ENCODE measurements at places on chromosomes 13 and 19.

DNA sequence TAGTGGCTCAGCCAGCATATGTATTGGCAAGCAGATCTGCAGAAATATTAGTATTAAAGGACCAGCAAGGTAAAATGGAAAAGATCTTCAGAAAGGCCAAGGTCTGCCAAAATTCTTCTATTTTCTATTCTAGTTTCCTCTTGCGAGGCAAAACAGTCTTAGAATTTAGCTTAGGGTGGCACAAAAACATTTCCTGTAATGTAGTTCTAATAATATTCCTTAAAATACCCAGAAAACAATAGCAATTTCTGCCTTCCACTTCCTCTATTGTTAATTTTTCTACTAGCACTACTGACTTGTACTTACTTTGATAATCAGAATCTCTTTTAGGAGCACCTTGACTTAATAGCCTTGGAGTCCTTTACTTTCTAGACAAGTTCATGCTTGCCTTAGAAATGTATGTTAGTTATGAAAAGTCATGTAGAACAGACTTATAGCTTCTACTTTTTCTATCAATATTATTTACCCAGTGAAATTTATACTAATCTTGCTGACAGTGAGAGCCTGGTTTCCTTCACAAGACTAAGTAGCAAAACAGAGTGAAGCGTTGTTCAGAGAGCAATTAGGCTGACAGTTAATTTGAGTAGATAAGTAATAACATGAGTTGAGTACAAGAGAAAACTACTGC, 23.9 kb upstream of the LPAR6 start:
- no peak for DNase-seq

DNA sequence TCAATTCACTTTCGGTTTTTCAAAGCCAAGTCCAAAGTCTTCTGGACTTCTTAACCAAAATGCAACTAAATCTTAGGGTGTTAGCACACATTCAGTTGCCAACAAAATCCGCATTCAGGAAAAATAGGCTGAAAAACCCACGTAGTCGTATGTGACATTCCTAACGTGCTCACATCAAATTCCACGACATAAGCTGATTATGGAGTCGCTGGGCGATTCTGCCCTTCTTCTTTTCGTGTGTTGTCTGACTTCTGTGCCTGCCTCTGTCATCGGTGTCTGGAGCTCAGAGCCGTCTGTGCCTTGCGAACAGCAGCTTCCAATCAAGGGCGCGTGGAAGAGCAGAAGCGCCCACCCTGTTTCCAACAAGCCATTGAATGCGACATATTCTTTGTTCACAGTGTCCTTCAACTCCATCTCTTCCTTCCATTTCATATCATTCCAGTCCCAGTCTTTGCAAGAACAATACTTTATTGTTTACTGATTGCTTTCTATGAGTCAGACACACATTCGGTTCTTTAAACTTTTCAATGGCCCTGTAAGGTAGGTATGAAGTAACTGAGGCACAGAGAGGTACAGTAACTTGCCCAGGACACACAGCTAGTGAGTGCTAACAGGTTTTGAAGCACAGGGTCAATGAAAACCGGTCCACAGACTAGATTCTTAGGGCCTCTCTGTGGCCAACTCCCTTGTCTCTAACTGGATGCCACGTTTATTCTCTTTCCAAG, 8.2 kb upstream of the ZNF507 start:
- no peak for DNase-seq

DNA sequence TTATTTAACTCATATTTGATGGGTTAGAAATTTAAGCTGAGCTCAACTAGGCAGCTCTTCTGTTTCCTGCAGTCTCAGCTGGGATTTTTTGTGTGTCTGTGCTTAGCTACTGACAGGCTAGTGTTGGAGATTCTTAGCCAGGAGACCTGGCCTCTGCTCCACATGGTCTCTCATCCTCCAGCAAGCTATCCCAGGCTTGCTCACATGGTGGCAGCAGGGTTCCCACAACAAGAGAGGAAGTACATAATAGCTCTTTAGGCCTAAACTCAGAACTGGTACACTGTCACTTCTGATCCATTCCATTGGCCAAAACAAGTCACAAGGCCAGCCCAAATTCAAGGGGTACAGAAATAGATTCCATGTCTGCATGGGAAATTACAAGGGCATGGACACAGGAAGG, 406.2 kb downstream of the SUCLA2 start:
- DNase-seq, result no peak

GRCh38 chr13:111372651-111373425, 52.4 kb downstream of the TEX29 start:
- DNase-seq, result no peak
